ENCODE measurements at places on chromosomes 5 and 9. TPM values are rescaled to one million over a fixed set of nuclear protein-coding genes. Genes with fewer than 3 reads are reported as not detected.

Gene NMUR2
- total RNA-seq, result not detected

Gene REEP2
- 18.2 TPM for total RNA-seq

Gene ZNF300
- 7.4 TPM for total RNA-seq

Gene SLC6A19
- total RNA-seq, result not detected

Gene OCLN
- total RNA-seq, result 0.59 TPM

Gene ACTBL2
- 0.89 TPM for total RNA-seq

Gene INSYN2B
- 8.3 TPM for total RNA-seq

Gene SLC24A2
- total RNA-seq, result not detected

Gene RNF208
- total RNA-seq, result 0.30 TPM

Gene ABO
- not detected for total RNA-seq

Gene CNTLN
- total RNA-seq, result 8.9 TPM

Gene SLCO6A1
- total RNA-seq, result not detected

Gene ADRB2
- 0.18 TPM for total RNA-seq

Gene GABRA6
- total RNA-seq, result not detected

Gene CARTPT
- total RNA-seq, result not detected

Gene TMEM252
- not detected for total RNA-seq

Data from smooth muscle cell of the umbilical artery (primary cell).